ENCODE measurements at places on chromosomes 12 and 14. TPM values are rescaled to one million over a fixed set of nuclear protein-coding genes. Genes with fewer than 3 reads are reported as not detected.

- DNase-seq = no peak
Measured at GRCh38 chr12:29238822-29239291, 89.8 kb downstream of the FAR2 start.

DNA sequence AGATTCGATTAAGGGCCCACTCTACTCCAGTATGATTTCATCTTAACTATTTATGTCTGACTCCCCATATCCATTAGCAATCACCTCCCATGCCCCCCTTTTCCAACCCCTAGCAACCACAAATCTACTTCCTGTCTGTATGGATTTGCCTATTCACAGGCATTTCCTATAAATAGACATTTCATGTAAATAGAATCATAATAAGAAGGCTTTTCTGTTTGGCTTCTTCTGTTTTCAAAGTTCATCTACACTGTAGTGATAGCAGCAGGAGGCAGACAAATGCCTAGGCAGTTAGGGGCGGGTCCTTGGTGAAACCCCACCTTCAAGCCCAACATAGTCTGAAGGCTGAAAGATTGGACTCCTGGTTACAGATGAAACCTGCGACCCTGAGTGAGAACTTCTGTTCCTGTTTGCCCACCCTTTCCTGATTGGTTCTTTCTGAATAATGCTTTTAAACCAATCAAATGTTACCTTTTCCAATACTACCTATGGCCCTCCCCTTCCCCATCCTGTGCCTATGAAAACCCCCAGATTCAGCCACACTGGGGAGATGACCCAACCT lies 62.1 kb upstream of the HECTD1 start:
- DNase-seq = no peak

DNA sequence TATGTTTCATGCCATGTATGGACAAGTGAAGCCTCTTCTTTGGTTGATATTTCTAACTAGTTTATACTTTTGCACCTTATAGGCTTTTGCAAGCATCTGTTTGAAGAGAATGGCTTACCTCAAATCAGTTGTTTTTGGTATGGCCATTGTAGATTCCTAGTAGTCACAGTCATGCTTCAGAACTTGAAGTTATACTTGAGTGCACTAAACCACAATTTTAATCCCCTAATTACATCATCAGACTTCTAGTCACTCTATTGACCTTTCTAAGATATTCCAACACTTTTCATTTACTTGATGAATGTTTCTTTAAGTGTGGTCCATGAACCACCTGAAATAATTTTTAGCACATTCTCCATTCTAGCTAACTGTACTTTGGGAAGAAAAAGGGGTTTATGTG lies 18.6 kb upstream of the KLRB1 start:
- DNase-seq = no peak

SLC17A8 gene
- total RNA-seq = not detected

DNA sequence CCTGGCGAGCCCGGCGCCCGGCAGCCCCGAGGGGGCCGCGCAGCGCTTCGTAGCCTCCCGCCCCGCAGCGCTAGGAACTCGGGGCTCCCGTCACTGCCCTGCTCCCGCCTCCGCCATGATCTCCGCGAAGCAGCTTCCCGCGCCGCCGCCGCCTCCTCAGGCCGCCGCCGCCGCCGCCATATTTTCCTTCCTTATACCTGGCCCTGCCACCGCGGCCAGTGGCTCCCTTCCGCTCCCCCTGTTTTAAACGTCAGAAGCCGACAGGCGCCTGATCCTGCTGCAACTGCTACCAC lies 286 bp downstream of the PPP4R3A start:
- peak; percentile 75 for DNase-seq

GRCh38 chr12:65795453-65795852 lies 28.8 kb upstream of the HMGA2 start:
- no peak for DNase-seq

GRCh38 chr14:106875503-106875902 lies 1349.1 kb downstream of the TMEM121 start:
- DNase-seq = peak; percentile 65

OR10G3 gene
- total RNA-seq = not detected

DNA sequence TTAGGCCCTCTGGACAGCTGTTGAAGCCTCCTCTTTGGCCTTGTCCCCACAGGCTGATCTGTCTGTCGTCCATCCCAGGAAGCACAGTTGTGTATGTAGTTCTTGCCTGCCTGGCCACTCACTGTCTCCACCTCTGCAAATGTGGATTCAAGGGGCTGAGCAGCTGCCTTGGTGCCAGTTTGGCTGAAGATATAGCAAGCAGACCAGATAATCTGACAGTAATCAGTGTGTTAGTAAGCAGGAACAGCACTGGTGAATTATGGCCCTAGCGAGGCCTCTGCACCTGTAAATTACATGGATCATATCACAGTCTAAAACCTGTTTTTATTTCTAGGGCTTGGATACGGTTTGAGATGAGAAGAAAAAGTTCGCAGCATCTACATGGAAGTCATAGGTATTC lies 282.5 kb upstream of the NOS1 start:
- DNase-seq = no peak

TCL1B gene
- total RNA-seq = not detected

GRCh38 chr14:94026889-94027469 lies 839 bp downstream of the OTUB2 start:
- no peak for DNase-seq

DNA sequence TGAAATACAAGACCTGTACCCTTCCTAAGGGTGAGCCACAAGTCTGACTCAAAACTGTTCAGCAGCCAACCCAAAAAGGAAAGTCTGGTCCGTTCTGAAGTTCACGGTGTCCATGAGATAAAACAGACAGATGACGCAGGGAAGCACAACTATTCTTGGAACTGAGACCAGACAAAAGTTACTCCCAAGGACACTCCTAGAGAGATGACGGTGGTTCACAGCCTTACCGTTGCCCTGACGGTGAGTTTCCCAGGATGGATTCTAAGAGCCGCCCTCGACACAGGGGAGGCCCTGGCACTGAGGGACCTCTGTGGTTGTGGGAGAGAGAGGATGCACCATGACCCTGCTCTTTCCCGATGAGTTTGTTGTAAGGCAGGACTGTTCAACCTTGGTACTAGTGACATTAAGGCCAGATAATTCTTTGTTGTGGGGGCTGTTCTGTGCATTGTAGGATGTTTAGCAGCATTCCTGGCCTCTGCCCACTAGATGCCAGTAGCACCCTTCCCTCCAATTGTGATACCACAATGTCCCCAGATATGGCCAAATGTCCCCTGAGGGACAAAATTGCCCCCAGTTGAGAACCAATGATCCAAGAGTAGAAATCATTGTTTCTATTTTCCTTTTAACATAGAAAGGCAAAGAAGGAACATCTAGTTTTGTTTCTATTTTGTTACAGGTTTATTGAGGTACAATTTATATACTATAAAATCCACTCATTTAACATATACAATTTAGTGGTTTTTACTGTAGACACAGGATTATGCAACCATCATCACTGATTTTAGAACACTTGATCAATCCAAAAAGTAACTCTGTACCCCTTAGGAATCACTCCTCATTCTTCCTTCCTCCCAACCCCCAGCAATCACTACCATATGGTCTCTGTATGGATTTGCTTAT lies 23.0 kb downstream of the OR10P1 start:
- no peak for DNase-seq

METTL17 gene
- total RNA-seq = 94.9 TPM

SLC10A1 gene
- total RNA-seq = not detected

- no peak for DNase-seq
Measured at GRCh38 chr12:8637666-8638065, 25.0 kb downstream of the MFAP5 start.

DNA sequence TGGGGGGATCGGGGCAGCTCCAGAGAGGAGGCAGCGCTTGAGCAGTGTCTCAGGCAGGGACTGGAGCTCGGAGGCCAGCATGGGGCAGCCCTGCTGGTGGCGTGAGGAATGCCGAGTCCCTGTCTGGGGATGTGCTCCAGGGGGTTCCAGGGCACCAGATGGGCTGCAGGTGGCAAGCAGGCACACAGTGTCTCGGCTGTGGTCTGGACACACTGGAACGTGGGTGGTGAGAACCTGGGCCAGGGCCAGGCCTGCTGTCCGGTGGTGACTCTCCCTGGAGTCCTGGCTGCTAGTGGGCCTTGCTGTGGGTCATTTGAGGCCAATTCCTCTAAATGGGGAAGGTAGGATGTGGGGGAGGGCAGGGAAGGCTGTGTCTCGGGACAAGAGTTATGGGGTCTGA lies 199.4 kb upstream of the RTL1 start:
- DNase-seq = no peak

MYBPC1 gene
- total RNA-seq = not detected

Data from activated T-cell treated with anti-CD3 and anti-CD28 coated beads, Interleukin-2, amount 50 U/mL, for 72 hours (primary cell).